GM12878 (cell line): ENCODE measurements at places on chromosomes 2 and 18. TPM values are rescaled to one million over a fixed set of nuclear protein-coding genes. Genes with fewer than 3 reads are reported as not detected.

GRCh38 chr2:151367571-151367970 lies 10.2 kb downstream of the TNFAIP6 start:
- no peaks in the 10 kb centered on the region for H3K36me3 ChIP-seq
- no peak for DNase-seq
- H3K27ac ChIP-seq = no peak overlapping the region
- H3K4me1 ChIP-seq = no peaks in the 10 kb centered on the region
- H3K4me3 ChIP-seq = no peak overlapping the region
- H3K27me3 ChIP-seq = no peaks in the 10 kb centered on the region

GRCh38 chr2:120346026-120346666 lies at the start of gene INHBB:
TSS of gene INHBB (plus strand) at chr2:120346136. CDS start at chr2:120346189, 53 bp downstream.
- DNase-seq = no peak
- H3K4me3 ChIP-seq = 0 out of 2 replicates have a peak within 1 kb of the TSS, but pooled peaks have one; percentile 27
- H3K27ac ChIP-seq = no peak within 1 kb of the TSS

GRCh38 chr2:10924441-10924840 lies 12.7 kb downstream of the KCNF1 start:
- H3K36me3 ChIP-seq = no peaks in the 10 kb centered on the region
- DNase-seq = no peak
- no peak overlapping the region for H3K27ac ChIP-seq
- no peaks in the 10 kb centered on the region for H3K4me1 ChIP-seq
- H3K4me3 ChIP-seq = no peak overlapping the region

DNA sequence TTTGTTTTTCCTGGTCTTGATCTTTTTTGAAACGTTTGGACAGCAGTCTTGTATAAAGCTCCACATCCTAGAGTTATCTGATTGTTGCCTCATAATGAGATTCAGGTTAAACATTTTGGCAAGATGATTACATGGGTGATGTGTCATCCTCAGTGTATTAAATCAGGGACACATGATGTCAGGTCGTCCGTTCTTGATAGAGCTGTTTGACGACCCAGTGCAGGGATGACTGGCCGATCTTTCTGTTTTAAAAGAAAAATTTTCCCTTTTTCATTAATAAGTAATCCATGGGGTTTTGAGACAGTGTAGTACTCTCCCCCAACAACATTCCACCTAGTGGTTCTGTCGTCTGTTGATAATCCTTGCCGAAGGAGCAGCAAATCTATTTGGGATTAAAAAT lies 44.5 kb upstream of the SERPINB2 start:
- no peaks in the 10 kb centered on the region for H3K36me3 ChIP-seq
- no peaks in the 10 kb centered on the region for H3K4me1 ChIP-seq
- peaks cover 4% of the 10 kb centered on the region; the same call in 1 of the 2 replicates for H3K27me3 ChIP-seq
- H3K27ac ChIP-seq = no peak overlapping the region

- H3K27ac ChIP-seq = 0 out of 2 replicates have a peak overlapping the region, but pooled peaks have one; percentile 9
- no peak overlapping the region for H3K4me3 ChIP-seq
- H3K27me3 ChIP-seq = no peaks in the 10 kb centered on the region
- peak; percentile 49 for DNase-seq
- H3K36me3 ChIP-seq = no peaks in the 10 kb centered on the region
- peaks cover 16% of the 10 kb centered on the region for H3K4me1 ChIP-seq
These were observed 568.4 kb downstream of the TNS1 start for GRCh38 chr2:217434180-217434975.

DNA sequence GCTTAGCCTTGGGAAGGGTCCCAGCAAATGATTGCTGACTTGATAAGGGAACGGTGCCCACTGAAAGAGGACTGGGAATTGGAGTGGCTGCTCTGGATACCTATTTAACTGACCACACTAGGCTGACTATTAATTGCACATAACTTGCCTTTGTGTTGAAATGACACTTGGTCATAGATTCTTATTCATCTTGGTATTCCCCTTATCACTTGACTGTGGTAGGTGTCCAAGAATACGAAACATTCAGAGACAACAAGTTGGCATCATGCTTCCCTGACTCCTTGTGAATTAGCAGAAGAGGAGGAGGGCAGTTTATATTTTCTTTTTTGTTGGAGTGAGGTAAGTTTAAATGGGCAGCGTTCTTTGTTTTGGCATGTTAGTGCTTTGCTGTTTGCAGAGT lies 13.4 kb downstream of the FMNL2 start:
- no peaks in the 10 kb centered on the region for H3K4me1 ChIP-seq
- no peak for DNase-seq
- H3K36me3 ChIP-seq = no peaks in the 10 kb centered on the region
- H3K4me3 ChIP-seq = no peak overlapping the region
- no peak overlapping the region for H3K27ac ChIP-seq
- H3K27me3 ChIP-seq = no peaks in the 10 kb centered on the region

DNA sequence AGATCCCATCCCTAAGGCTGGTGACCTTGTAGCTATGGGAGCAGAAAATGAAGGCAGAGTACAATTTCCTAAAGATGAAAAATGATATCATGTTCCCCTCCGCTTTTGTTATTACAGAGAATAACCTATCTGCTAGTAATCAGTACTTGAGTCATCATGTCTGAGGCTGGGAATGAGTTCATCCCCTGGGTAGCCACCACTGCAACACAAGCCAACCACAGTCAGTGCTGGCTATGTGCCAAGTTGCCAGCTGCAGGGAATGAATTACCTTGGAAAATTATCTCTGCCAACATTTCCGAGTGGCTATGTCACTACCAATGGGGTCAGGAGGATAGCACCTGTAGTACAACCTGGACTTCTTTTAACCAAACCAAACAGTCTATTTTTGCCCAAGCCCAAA lies 1094.7 kb upstream of the DDX18 start:
- H3K4me3 ChIP-seq = no peak overlapping the region
- no peaks in the 10 kb centered on the region for H3K27me3 ChIP-seq
- no peak for DNase-seq

DNA sequence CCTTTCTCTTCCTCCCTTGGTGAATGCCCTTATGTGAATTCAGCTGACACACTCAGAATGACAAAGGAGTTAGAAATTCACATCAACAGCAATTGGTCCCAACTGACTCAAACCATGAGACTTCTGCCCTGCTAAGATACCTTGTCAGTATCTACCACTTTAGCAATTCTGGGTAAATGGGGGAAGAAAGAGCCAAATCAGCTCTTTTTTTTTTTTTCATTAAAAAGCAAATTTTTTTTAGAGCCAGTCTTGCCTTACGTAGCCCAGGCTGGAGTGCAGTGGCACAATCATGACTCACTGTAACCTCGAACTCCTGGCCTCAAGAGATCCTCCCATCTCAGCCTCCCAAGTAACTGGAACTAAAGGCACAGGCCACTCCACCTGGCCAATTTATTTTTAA lies 1.7 kb upstream of the PPP4R1 start:
- peaks cover 10% of the 10 kb centered on the region; the same call in 1 of the 2 replicates for H3K4me1 ChIP-seq
- H3K4me3 ChIP-seq = no peak overlapping the region
- no peaks in the 10 kb centered on the region; the same call in 1 of the 2 replicates for H3K36me3 ChIP-seq

DNA sequence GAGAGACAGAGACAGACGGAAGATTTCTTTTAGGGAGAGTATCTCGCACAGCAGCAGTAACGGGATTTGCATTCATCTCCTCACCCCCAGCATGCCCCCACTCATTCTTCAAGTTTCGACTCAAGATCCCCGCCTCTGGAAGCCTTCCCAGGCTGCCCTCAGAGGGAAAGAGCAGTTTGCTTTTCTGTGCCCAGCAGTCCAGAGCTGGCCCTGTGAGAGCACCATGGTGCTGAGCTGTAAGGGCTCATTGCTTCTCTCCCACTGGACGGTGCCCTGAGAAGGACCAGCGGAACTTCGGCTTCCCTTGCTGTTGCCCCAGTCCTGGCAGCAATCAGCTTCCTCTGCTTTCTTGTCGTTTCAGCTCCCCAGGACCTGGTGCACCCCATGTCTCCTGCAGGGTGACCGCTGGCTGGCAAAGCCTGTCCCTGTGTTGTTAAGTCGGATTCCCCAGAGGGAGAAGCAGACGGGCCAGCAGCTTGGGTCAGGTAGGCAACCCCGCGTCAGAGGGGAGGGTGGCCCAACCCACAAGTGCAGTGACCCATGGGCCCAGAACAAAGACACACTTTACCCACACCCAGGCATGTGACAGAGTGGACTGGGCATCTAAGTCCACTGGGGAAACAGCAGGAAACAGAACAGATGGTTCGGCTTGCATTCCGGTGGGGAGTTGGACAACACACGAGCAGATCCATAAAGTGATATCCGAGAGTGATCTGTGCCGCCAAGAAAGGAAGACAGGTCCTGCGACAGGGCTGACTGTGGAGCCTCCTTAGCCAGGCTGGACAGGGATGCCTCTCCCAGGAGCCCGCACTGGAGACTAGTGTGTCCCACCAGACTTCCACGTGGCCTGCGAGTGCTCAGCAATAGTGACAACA lies 36.6 kb downstream of the TMEM177 start:
- H3K4me1 ChIP-seq = no peaks in the 10 kb centered on the region
- no peak overlapping the region for H3K27ac ChIP-seq
- no peaks in the 10 kb centered on the region for H3K36me3 ChIP-seq
- H3K4me3 ChIP-seq = no peak overlapping the region
- DNase-seq = no peak

DNA sequence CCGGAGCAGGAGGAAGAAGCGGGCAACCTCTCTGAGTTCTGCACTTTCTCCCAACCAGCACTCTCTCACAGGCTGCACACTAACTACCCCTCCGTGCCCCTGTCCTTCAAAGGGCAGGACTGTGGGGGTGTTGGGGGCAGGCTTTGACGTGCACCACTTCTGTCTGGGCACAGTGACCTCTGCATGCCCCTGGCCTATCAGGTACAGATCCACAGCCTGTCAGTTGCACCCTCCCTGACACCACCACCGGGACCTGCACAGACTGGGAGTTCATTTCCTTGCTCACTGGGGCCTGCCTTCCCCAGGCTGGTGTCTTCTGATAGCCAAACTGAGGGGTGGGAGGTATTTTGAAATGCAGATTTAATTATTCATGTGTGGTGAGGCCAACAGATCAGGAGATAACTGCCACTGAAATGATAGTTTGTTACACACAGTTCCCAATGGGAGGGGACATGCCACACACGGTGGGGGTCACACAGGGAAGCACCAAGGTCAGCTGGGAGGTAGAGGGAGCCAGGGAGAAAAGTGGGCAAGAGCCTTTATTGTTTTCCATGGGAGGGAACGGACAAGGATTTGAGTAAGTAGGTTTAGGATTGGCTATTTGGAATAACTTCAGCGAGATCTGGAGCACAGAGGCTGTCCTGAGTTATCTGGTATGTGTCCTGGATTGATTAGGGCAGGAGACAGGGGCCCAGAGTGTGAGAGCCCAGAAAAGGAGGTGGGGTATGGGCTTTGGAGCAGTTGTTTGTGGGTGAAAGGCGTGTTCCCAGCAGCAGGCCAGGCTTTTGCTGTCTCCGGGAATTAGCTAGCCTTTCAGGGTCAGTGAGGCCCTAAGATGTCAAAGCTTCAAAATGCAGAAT lies 251.6 kb downstream of the AFF3 start:
- no peaks in the 10 kb centered on the region for H3K36me3 ChIP-seq
- no peak overlapping the region for H3K4me3 ChIP-seq
- no peak overlapping the region for H3K27ac ChIP-seq
- DNase-seq = no peak

DNA sequence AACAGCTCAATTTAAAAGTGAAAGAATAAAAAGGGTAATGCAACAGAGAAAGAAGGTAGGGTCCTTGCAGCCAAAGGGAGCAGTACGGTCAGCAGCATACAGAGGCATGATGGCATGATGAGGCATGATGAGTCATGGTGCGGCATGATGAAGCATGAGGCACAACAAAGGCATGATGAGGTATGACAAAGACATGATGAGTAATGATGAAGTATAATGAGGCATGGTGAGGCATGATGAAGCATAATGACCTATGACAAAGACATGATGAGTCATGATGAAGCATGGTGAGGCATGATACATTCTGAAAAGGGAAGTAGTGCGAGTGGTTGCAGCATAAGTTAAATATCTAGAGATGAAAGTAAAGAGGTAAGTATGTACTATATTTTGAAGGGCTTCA lies 673.2 kb downstream of the TMEM182 start:
- H3K27ac ChIP-seq = no peak overlapping the region
- no peaks in the 10 kb centered on the region for H3K4me1 ChIP-seq
- no peaks in the 10 kb centered on the region for H3K27me3 ChIP-seq
- H3K36me3 ChIP-seq = no peaks in the 10 kb centered on the region
- no peak for DNase-seq
- H3K4me3 ChIP-seq = no peak overlapping the region

GRCh38 chr2:3117650-3118216 lies 259.9 kb downstream of the EIPR1 start:
- no peaks in the 10 kb centered on the region for H3K27me3 ChIP-seq
- H3K27ac ChIP-seq = no peak overlapping the region
- H3K36me3 ChIP-seq = no peaks in the 10 kb centered on the region

DNA sequence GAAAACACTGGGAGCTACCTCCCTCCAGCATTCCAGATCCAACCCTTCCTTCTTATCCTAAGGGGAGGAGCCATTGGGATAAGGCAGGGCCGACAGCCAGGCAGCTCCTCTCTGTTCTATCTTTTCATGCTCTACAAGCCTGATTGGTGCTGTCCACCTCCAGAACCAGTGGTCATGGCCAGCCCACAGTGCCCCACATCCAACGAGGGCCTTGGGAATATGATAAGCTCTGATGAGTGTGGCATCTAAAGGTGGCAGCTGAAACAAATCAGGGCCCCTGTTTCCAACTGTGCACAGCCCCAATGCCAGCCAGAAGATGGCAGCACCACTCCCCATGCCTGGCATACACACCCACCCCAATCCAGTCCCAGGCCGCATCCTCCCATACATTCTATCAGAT lies 329.3 kb downstream of the C1D start:
- H3K27me3 ChIP-seq = no peaks in the 10 kb centered on the region
- no peaks in the 10 kb centered on the region for H3K36me3 ChIP-seq
- no peaks in the 10 kb centered on the region for H3K4me1 ChIP-seq

DNA sequence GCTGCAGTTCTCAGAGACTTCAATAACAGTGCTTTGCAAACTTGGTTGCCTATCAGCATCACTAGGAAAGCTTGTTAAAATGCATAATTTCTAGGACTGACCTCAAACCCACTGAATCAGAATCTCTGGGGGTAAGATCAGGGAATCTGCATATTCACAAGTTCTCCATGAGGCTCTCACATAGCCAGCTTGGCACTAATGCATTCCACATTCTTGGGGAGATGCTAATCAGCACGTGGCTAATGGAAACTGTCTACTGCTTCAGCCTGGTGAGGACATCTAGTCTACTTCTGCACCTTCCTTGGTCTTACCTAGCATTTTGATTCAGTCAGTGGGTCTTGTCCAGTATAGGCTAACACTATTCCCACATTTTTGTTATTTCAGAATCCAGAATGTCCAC lies 56.3 kb downstream of the RBKS start:
- no peak overlapping the region for H3K27ac ChIP-seq
- no peaks in the 10 kb centered on the region for H3K4me1 ChIP-seq
- no peaks in the 10 kb centered on the region for H3K27me3 ChIP-seq
- H3K36me3 ChIP-seq = no peaks in the 10 kb centered on the region
- no peak overlapping the region for H3K4me3 ChIP-seq

DNA sequence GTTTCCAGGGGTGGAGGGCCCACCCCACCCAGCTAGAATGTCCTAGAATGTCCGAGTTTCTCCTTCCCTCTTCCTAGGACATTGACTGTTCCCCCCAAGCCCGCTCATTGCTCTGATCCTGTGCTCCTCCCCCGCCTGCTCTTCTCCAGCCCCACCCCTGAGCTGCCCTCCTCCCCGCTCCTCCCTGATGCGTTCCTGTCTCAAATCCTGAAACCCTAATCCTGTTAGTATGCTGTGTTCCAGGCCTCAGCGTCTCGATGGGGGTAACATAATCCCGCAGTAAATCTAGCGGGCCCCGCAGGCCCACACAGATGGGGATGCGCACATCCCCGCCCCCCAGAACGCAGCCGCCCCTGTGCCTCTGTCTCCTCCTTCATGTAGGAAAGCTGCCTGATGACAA lies 51.3 kb downstream of the NRP2 start:
- no peak overlapping the region for H3K4me3 ChIP-seq
- no peak overlapping the region for H3K27ac ChIP-seq
- DNase-seq = no peak
- H3K36me3 ChIP-seq = no peaks in the 10 kb centered on the region
- no peaks in the 10 kb centered on the region for H3K27me3 ChIP-seq

The C2orf81 gene
- total RNA-seq = 9.5 and 9.8 TPM in 2 replicates

The EVX2 gene
- total RNA-seq = not detected in 2 replicates

The ITGA4 gene
- 75.0 and 87.9 TPM in 2 replicates for total RNA-seq

The SYT4 gene
- total RNA-seq = not detected in 2 replicates

The ZNF385B gene
- not detected in 2 replicates for total RNA-seq

The THUMPD2 gene
- total RNA-seq = 10.3 and 10.7 TPM in 2 replicates
